ENCODE measurements at places on chromosomes 6 and 20. TPM values are rescaled to one million over a fixed set of nuclear protein-coding genes. Genes with fewer than 3 reads are reported as not detected.

Gene TLDC2
- total RNA-seq = 0.33 TPM

Gene XKR7
- not detected for total RNA-seq

Gene GRM1
- not detected for total RNA-seq

Gene PHACTR3
- not detected for total RNA-seq

Gene ZNF322
- 17.9 TPM for total RNA-seq

Gene PACSIN1
- 2.8 TPM for total RNA-seq

Gene EPB41L1
- total RNA-seq = 0.80 TPM

Gene MICB
- 21.7 TPM for total RNA-seq

GRCh38 chr6:15444881-15445280 is 199.0 kb downstream of the JARID2 start:
- H3K4me1 ChIP-seq = peaks cover 15% of the 10 kb centered on the region
- H3K27ac ChIP-seq = no peak overlapping the region
- H3K36me3 ChIP-seq = no peaks in the 10 kb centered on the region
- no peak for DNase-seq
- H3K4me3 ChIP-seq = no peak overlapping the region

- no peak overlapping the region for H3K27ac ChIP-seq
- H3K27me3 ChIP-seq = no peaks in the 10 kb centered on the region
- H3K36me3 ChIP-seq = no peaks in the 10 kb centered on the region
- no peaks in the 10 kb centered on the region for H3K4me1 ChIP-seq
Observed at GRCh38 chr6:125230674-125231073, 71.1 kb downstream of the HDDC2 start.

GRCh38 chr20:48080583-48080982 is 295.3 kb upstream of the SULF2 start:
- H3K4me1 ChIP-seq = no peaks in the 10 kb centered on the region
- DNase-seq = no peak
- no peak overlapping the region for H3K27ac ChIP-seq
- H3K27me3 ChIP-seq = peaks cover 17% of the 10 kb centered on the region
- H3K36me3 ChIP-seq = no peaks in the 10 kb centered on the region
- H3K4me3 ChIP-seq = no peak overlapping the region

GRCh38 chr6:99348288-99349170 is 945 bp downstream of the FAXC start:
- H3K27me3 ChIP-seq = peaks cover 46% of the 10 kb centered on the region
- no peak overlapping the region for H3K27ac ChIP-seq
- no peaks in the 10 kb centered on the region for H3K36me3 ChIP-seq

GRCh38 chr6:14674867-14675648 is 557.5 kb downstream of the CD83 start:
- H3K36me3 ChIP-seq = no peaks in the 10 kb centered on the region
- no peaks in the 10 kb centered on the region for H3K27me3 ChIP-seq
- H3K27ac ChIP-seq = no peak overlapping the region

- DNase-seq = no peak
- H3K4me1 ChIP-seq = no peaks in the 10 kb centered on the region
- no peaks in the 10 kb centered on the region for H3K27me3 ChIP-seq
- H3K36me3 ChIP-seq = no peaks in the 10 kb centered on the region
- H3K4me3 ChIP-seq = no peak overlapping the region
Observed at GRCh38 chr6:121897337-121897760, 461.9 kb downstream of the GJA1 start.
